ENCODE measurements at places on chromosomes 6 and 20.

- DNase-seq, result no peak
These were observed 581 bp upstream of the ALDH8A1 start for GRCh38 chr6:134950482-134950881.

DNA sequence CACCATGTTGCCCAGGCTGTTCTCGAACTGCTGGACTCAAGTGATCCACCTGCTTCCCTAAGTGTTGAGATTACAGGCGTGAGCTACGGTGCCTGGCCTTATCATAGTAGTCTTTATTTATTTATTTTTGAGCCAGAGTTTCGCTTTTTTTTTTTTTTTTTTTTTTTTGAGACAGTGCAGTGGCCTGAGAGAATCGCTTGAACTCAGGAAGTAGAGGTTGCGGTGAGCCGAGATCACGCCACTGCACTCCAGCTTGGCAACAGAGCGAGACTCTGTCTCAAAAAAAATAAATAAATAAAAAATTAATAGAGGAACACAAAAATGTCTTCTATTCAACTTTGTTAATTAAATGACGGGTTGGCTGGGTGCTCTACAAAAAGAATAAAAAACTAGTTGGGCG lies 12.9 kb downstream of the MAPRE1 start:
- DNase-seq, result peak; percentile 59

DNA sequence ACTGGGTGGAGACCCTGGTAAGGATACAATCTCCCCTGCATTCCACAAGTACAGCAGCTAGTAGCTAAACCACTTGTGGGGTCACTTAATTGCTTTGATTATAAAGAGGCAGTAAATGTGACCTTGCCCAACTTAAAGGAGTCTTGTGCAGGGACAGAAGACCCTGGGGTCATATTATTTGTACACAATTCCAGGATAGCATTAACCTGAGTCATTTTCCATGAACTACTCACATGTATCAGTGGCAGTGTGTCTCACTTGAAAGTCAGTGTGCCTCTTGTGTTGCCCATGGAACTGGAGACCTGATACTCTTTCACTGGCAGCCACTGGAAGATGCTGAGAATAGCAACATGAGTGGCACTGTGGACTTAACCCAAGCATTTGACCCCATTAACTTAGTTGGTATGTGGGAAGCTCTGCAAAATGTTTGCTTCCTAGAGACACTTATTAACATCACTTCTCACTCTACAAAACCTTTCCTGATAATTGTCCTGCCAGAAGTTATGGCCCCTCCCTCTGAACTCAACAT lies 28.9 kb downstream of the CLIC5 start:
- no peak for DNase-seq

DNA sequence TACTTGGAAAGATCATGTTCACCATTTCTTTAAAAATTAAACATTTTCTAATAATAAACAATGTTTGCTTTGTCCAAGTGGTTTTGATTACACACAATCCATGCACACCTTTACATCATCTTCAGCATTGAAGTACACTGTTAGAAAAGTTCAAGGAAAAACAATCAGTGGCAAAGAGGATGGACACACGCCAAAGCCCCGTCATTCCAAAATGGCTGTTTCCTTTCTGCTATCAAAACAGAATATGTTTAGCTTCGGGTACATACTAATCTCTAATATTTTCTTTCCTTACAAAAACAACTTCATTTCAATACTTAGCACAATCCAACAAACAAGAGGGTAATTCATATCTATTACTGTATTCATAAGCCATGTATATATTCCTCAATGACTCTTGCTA lies 24.5 kb downstream of the REPS1 start:
- no peak for DNase-seq

DNA sequence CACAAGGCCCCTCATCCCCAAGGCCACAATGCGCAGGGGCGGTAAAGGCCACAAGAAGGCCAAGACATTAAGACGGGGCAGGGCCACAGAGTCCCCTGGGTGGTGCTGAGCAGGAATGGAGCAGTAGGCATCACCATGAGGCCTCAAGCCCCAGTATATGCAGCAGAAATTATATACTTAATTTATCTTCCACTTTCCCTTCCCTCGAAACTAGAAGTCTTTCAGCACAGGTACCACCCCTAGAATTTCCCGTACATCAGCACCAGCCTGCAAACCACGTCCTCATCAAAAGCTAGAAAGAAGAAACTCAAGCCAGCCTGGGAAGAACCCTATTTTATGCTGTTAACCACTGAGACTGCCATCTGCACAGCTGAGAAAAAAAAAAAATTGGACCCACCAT lies 89.4 kb downstream of the PLG start:
- DNase-seq, result peak; percentile 10

DNA sequence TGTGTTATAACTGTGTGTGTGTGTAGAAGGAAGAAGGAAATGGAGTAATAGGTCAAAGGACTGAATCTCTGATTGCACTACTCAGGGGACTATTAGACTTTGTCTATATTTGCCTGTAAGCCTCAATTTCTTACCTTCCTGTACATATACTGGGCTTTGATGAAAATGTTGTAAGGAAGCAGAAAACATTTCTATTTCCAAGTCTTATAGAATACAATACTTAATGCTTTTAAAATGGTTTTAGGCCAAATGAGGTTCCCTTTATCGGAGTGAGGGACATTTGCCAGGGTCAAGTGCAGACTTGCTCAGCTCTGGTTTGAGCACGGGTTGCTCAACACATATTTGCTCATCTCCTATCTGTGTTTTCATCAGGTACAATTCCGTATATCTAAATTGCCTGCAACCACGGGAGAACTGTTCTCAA lies 28.3 kb downstream of the MEP1A start:
- no peak for DNase-seq

GRCh38 chr20:35697696-35698297 lies 1.4 kb downstream of the NFS1 start:
- DNase-seq, result no peak

- DNase-seq, result no peak
These were observed 640 bp downstream of the SAYSD1 start for GRCh38 chr6:39114388-39114703.

- no peak for DNase-seq
These were observed 60.2 kb downstream of the RIPOR2 start for GRCh38 chr6:24875534-24875901.

GRCh38 chr20:22214296-22214695 lies 370.1 kb downstream of the FOXA2 start:
- DNase-seq, result no peak

- DNase-seq, result no peak
These were observed 15.5 kb downstream of the TMEM63B start for GRCh38 chr6:44142835-44143234.

- DNase-seq, result peak; percentile 15
These were observed 661 bp downstream of the LCA5 start for GRCh38 chr6:79536585-79536953.

DNA sequence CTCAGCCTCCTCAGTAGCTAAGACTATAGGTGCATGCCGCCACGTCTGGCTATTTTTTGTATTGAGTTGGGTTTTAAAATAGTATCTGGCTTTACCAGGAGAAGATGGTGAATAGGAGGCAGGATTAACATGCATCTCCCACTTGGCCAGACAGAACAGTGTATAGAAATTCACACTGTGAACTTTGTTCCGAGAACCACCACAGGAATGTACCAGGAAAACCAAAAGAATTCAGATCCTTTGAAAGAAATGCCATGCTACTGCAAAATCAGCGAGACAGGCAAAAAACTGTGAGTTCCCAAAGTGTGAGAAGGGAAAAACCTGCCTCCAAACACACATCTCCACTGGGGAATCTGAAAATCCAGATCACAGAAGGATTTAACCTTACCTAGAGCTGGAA lies 327.6 kb downstream of the NKAIN2 start:
- no peak for DNase-seq

- no peak for DNase-seq
These were observed 42.0 kb downstream of the ERMARD start for GRCh38 chr6:169793408-169793807.

GRCh38 chr6:63537201-63537958 lies 34.9 kb upstream of the LOC128125822 start:
- DNase-seq, result no peak

DNA sequence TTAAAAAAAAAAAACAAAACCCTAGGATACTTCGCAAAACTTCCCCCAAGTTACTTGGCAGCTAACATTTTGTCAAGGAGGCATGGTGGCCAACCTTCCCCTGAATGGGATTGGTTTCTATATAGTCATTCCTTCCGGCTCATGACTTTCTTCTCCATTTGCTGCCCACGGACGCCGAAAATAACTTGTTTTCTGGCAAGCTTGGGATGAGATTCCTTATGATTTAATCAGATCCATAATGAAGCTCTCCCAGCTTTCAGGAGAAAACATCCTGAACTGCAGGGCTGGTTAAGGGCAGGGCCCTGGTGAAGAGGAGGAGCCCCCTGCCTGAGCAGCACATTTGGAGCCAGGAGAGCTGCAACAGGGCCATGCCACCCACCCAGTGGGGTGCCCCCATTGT lies 49.9 kb downstream of the PPP1R16B start:
- no peak for DNase-seq

DNA sequence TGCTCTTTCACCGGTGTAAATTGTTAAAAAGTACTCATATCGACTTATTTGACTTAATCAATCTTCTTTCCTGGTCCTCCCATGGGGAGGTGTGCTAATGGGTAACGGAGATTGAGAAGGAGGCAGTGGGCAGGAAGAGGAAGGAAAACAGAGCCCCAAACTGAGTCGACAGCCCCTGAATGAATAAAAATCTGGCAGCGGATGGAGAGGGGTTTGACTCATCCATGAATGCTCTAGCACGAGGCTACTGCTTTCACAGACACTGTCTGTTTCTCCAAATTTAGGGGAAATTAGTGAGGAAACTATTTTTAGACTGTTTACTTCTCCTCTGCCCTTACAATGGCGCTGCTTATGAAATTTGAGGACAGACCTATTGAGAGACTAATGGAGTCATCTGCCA lies 142.2 kb upstream of the ATXN1 start:
- DNase-seq, result no peak

DNA sequence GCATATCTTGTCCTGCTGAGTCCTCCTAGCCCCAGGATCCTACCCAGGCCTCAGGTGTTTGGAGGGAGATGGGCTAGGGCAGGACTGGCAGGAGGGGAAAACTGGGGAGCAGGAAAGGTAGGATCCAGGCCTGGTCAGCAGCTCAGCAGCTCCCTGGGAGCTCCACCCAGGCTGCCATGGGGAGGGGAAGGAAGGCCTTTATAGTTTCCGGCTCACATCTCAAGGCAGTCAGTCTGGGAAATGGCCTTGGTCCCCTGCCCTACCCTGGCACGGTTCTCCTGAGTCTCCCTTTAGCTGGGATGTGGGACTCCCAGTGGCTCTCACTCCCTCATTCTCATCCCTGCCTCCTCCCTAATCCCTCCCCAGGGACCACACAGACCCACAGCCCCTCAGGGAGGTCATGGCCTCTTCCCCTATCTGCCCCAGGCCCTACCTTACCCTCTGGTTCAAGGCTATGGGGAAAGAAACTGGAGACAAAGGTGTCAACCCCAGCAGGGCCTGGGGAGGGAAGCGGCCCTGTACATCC lies 1.6 kb downstream of the SLC44A4 start:
- DNase-seq, result no peak

GRCh38 chr6:83463886-83464285 lies 33.0 kb upstream of the ME1 start:
- no peak for DNase-seq

DNA sequence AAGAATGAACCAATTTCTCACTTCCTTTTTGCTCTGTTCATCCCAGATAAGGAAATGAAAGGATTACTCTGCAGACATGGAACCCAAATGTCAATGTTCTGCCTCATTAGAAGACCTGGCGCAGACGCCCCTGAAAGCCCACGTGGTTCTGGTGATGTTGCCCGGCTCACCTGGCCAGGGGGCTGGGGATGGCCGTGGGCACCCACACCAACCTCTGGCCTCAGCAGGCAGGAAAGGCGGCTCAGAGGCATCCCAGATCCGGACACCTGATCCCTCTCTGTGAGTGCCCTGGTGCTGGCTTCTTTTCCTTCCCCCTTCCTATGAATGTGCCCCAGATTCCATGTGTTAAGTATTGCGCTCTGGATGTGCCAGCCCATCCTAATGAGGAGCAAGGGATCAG lies 33.6 kb downstream of the CDH4 start:
- DNase-seq, result no peak

GRCh38 chr20:25007491-25008305 lies 15.1 kb upstream of the APMAP start:
- no peak for DNase-seq

DNA sequence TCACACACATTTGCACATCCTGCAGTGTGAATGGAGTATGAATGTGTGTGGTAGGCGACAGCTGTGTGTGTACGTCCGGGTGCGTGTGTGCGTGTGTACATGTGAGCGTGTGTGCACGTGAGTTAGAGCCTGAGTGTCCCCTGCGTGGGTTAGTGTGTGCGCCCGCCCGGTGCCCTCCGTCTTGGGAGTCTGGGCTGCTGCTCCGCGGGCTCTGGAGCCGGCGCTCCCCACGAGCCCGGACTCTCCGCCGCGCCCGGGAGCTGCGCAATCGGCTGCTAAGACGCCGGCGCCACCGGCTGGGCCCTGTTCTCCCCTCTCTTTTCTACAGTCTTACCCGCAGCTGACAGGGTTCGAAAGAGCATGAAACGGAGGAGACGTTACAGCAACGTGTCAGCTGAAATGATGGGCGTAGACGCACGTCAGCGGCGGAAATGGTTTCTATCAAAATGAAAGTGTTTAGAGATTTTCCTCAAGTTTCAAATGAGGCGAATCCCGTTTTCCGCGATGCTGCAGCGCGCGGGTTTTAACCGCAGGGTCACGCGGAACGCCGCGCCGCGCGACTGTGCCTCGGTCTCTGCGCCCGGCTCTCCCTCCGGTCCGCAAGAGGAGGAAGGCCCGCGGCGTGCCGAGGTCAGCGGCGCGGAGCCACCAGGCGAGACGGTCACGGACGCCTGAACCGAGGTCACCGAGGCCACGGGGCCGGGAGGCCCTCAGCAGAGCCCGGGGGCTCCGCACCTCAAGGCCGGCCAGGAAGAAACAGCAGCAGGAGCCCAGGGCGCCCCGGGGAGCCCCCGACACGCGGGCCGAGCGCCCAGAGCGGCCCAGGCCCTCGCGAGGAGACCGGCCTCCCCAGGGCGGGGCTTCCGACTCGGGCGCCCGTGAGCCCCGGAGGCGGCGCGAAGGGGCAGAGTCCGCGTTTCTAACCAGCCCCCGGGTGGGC lies 95.3 kb upstream of the BHLHE23 start:
- peak; percentile 85 for DNase-seq

GRCh38 chr6:5055118-5055517 lies 30.0 kb upstream of the PPP1R3G start:
- DNase-seq, result no peak

GRCh38 chr6:17574866-17575560 lies 25.1 kb upstream of the FAM8A1 start:
- no peak for DNase-seq

GRCh38 chr6:80197474-80197873 lies 91.0 kb downstream of the BCKDHB start:
- DNase-seq, result no peak
